ENCODE measurements at places on chromosomes 5 and 9. TPM values are rescaled to one million over a fixed set of nuclear protein-coding genes. Genes with fewer than 3 reads are reported as not detected.

DNA sequence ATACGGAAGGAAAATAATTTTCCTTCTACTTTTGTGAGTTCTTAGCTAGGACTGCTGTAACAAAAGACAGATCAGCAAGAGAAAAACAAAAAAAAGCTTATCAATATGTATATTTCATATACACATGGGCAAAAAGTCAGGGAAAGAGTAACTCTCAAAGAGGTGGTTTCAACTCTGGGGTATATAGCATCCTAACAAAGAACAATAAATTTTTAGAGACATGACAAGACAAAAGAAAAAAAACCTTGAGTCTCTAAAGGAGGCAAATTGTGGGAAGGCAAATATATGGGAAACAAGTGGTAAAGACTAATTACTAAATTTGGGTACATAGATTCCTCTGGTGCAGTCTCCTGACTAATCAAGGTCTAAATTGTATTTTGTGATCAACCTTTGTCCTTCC, 93.2 kb downstream of the C5orf15 start:
- H3K4me3 ChIP-seq = no peak overlapping the region
- H3K27me3 ChIP-seq = no peaks in the 10 kb centered on the region
- no peaks in the 10 kb centered on the region for H3K36me3 ChIP-seq

DNA sequence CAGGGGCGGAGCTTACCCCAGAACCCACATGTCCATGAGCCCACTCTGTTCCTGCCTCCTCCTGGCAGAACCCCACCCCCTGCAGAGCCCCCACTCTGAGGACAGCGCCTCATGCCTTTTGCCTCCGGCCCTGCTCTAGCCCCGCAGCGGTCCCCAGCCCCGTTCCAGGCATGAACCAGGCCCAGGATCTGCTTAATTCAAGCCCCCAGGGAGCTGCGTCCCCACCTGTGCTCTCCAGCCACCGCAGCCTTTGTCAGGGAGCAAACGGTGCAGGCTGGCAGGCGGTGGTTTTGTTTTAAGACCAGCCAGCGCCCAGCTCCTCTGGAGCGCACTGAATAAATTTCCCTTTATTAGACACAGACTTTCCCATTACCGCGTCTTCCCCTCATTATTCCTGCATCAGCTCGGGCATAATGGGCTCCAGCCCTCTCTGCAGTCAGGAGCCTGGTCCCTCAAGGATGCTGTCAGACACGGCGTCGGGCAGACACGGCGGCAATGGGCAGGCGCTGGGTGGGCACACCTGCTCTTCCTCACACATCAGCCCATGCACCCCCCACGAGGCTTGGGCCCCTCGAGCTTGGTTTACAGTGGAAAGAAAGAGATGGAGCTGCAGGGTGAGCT, 137.6 kb downstream of the OLFM1 start:
- no peaks in the 10 kb centered on the region for H3K4me1 ChIP-seq
- DNase-seq = peak; percentile 70
- H3K4me3 ChIP-seq = no peak overlapping the region

The SOX30 gene
- total RNA-seq = 0.12 TPM

GRCh38 chr9:120441426-120442307, 138.3 kb downstream of the CDK5RAP2 start:
- no peak for DNase-seq
- H3K27me3 ChIP-seq = no peaks in the 10 kb centered on the region
- peaks cover 2% of the 10 kb centered on the region for H3K36me3 ChIP-seq
- H3K4me1 ChIP-seq = no peaks in the 10 kb centered on the region
- no peak overlapping the region for H3K27ac ChIP-seq
- no peak overlapping the region for H3K4me3 ChIP-seq

DNA sequence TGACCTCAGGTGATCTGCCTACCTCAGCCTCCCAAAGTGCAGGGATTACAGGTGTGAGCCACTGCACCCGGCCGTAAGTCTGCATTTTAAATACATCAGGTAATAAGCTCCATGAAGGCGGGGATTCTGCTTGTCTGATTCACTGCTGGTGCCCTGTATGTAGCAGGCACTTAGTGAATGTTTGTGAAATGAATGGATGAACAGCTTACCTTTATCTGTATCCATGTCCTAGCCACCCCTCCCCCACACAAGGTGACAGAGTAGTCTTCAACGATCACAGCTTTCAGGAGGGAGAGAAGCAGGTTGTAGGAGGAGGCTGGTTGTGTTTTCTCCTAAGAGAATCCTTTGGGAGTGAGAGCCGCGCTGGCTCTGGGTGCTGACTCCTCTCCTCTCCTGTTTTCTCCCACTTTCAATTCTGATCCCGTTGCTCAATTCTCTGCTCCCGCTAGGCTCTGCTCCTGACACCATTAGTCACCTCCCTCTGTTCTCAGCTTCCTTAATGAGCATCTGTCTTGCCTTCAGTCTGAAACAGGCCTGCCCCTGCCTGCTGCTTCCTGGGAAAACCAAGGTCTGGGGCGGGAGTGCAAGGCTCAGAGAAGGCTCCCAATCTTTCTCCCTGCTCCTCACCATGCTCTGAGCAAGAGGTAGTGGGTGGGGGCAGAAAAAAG, 88.8 kb upstream of the CTNNA1 start:
- H3K36me3 ChIP-seq = no peaks in the 10 kb centered on the region
- H3K4me3 ChIP-seq = no peak overlapping the region
- H3K27ac ChIP-seq = no peak overlapping the region
- H3K4me1 ChIP-seq = no peaks in the 10 kb centered on the region
- DNase-seq = no peak
- H3K27me3 ChIP-seq = no peaks in the 10 kb centered on the region

- DNase-seq = no peak
- no peaks in the 10 kb centered on the region for H3K36me3 ChIP-seq
- no peaks in the 10 kb centered on the region for H3K4me1 ChIP-seq
- no peak overlapping the region for H3K27ac ChIP-seq
- no peaks in the 10 kb centered on the region for H3K27me3 ChIP-seq
These were observed 284.0 kb upstream of the IRX2 start for GRCh38 chr5:3035452-3035851.

DNA sequence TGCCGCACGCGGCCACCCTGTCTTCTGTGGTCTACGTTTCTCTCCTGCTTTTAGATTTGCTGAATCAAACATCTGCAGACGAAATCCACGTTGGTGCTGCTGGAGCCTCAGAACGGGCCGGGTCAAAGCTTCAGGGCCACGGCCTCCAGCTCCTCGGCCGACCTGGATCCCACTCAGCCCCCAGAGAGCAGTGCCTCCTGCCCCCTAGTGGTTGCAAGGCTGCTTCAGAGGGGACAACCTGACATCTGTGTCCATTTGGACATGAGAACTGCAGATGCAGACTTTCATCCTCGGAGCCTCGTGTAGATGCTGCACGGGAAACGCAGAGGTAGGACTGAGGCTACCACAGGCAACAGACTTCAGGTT, 23.0 kb upstream of the SLC6A3 start:
- no peak overlapping the region for H3K27ac ChIP-seq
- H3K27me3 ChIP-seq = no peaks in the 10 kb centered on the region
- H3K4me1 ChIP-seq = no peaks in the 10 kb centered on the region
- no peaks in the 10 kb centered on the region for H3K36me3 ChIP-seq
- peak; percentile 70 for DNase-seq

GRCh38 chr9:88488166-88488565, 46.8 kb upstream of the NXNL2 start:
- H3K4me3 ChIP-seq = no peak overlapping the region
- no peaks in the 10 kb centered on the region for H3K4me1 ChIP-seq
- no peaks in the 10 kb centered on the region for H3K36me3 ChIP-seq
- no peak overlapping the region for H3K27ac ChIP-seq
- no peaks in the 10 kb centered on the region for H3K27me3 ChIP-seq

The GFI1B gene
- not detected for total RNA-seq

GRCh38 chr5:43348207-43348606, 35.0 kb upstream of the HMGCS1 start:
- no peak overlapping the region for H3K4me3 ChIP-seq
- no peak overlapping the region for H3K27ac ChIP-seq
- DNase-seq = no peak

- no peak overlapping the region for H3K27ac ChIP-seq
- DNase-seq = no peak
- H3K4me1 ChIP-seq = no peaks in the 10 kb centered on the region
- H3K4me3 ChIP-seq = no peak overlapping the region
- H3K27me3 ChIP-seq = no peaks in the 10 kb centered on the region
These were observed 710.2 kb upstream of the ACO1 start for GRCh38 chr9:31674264-31674663.

DNA sequence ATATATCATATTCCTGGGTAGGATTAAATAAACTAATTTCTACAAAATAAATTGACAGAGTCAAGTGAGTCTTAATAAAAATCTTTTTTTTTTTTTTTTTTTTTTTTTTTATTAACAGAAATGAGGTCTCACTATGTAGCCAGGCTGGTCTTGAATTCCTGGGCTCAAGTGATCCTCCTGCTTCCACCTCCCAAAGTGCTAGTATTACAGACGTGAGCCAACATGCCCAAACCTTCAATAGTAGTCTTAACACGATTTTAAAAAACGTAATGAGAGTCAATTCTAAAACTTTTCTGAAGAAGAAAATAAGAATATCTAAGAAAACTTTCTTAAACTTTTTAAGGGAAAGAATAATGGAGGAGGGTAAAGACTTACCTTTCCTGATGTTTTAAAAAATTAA, 84.2 kb downstream of the YIPF5 start:
- H3K27me3 ChIP-seq = no peaks in the 10 kb centered on the region
- H3K27ac ChIP-seq = no peak overlapping the region
- DNase-seq = no peak

The CACFD1 gene
- 11.5 TPM for total RNA-seq

DNA sequence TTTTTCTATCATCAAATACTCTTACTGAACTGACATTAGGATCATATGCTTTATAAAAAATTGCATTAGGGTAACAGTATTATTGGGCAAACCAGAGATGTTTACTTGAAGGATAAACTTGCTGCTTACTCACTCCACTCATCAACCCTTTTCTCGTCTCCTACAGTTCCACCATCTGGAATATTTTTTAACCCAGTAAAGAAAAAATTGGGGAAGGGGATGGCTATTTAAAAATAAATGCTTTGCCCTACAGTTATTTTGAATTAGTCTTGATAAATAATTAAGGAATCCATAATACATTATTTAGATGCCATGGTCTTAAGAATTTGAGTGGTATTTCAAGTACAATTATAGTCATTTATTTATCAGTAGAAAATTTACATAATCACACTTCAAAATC, 225.8 kb downstream of the MEF2C start:
- no peaks in the 10 kb centered on the region for H3K27me3 ChIP-seq
- H3K4me1 ChIP-seq = no peaks in the 10 kb centered on the region
- H3K27ac ChIP-seq = no peak overlapping the region

GRCh38 chr5:42772265-42772993, 15.8 kb downstream of the CCDC152 start:
- no peaks in the 10 kb centered on the region for H3K4me1 ChIP-seq
- no peaks in the 10 kb centered on the region for H3K36me3 ChIP-seq
- peak; percentile 48 for DNase-seq
- no peaks in the 10 kb centered on the region for H3K27me3 ChIP-seq
- no peak overlapping the region for H3K27ac ChIP-seq
- H3K4me3 ChIP-seq = no peak overlapping the region

The SNCAIP gene
- total RNA-seq = 14.7 TPM

DNA sequence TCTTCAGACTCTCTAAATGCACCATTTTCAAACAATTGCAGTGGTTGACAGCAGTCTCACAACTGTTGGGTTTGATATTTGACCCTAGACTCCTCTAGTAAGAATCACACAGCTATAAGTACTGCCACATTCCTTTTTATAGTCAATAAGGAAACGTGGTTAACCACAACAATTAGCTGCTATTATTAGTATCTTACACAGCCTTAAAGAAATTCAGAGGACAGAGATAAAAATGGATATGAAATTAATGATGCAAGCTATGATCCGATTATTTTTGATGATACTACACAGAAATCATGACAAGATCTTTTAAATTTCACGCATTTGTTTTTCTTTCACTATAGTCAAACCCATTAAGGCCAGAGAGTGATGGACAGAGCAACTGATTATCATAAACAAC, 288.6 kb upstream of the C9orf72 start:
- no peaks in the 10 kb centered on the region for H3K4me1 ChIP-seq
- H3K27me3 ChIP-seq = no peaks in the 10 kb centered on the region
- no peak for DNase-seq
- no peak overlapping the region for H3K27ac ChIP-seq
- H3K4me3 ChIP-seq = no peak overlapping the region
- no peaks in the 10 kb centered on the region for H3K36me3 ChIP-seq
